ENCODE measurements at places on chromosomes 11 and 22. TPM values are rescaled to one million over a fixed set of nuclear protein-coding genes. Genes with fewer than 3 reads are reported as not detected.

RBMXL2 gene
- total RNA-seq: not detected

UBQLNL gene
- total RNA-seq: not detected

HPX gene
- not detected for total RNA-seq

CDHR5 gene
- not detected for total RNA-seq

MYBPC3 gene
- not detected for total RNA-seq

ARHGAP20 gene
- total RNA-seq: 0.09 TPM

DDX25 gene
- total RNA-seq: 0.46 TPM

DAGLA gene
- 0.20 TPM for total RNA-seq

LYVE1 gene
- total RNA-seq: not detected

SEC14L6 gene
- total RNA-seq: not detected

RFPL2 gene
- not detected for total RNA-seq

RIMBP3C gene
- total RNA-seq: 0.44 TPM

PRR5 gene
- 29.9 TPM for total RNA-seq

DNA sequence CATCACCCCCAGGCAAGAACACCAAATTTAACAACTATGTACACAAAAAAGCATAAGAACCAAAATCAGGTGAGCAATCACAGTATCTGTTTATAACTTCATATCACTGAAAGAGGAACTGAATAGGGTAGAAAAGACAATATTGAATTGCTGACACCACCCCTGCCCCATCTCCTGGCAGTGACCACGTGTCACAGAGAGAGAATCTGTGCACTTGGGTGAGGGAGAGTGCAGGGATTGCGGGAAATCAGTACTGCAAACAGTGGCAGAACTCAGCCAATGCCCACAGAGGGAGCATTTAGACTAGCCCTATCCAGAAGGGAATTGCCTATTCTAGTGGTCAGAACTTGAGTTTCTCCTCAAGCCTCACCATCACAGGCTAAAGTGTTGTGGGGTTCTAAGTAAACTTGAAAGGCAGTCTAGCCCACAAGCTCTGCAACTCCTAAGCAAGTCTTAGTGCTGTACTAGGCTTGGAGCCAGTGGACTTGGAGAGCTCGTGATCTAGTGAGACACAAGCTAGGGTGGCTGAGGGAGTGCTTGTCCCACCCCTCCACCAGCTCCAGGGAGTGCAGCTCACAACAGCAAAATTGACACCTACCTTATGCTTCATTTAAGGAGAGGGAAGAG lies 82.8 kb upstream of the PTH start:
- H3K27me3 ChIP-seq: no peaks in the 10 kb centered on the region
- H3K36me3 ChIP-seq: no peaks in the 10 kb centered on the region
- no peak overlapping the region for H3K4me3 ChIP-seq
- H3K4me1 ChIP-seq: no peaks in the 10 kb centered on the region
- H3K27ac ChIP-seq: no peak overlapping the region

DNA sequence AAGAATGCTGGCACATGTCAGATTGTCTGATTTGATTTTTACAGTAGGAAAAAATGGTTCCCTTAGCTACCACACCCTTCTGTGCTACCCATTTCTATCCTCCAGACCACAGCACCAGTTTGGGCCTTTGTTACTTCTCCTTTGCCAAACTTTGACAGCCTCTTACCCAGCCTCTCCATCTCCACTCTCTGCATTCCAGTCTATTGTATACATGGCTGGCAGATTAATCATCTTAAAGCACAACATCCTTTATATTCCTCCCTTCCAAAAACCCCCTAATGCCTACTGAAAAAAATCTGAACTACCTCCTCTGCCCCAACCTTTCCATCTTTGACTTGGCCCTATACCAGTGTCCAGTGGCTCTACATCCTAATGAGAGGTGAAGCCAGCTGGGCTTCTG lies 10.8 kb upstream of the PANX1 start:
- no peaks in the 10 kb centered on the region for H3K27me3 ChIP-seq
- no peak overlapping the region for H3K4me3 ChIP-seq
- H3K27ac ChIP-seq: no peak overlapping the region
- no peak for DNase-seq
- H3K36me3 ChIP-seq: no peaks in the 10 kb centered on the region

- no peaks in the 10 kb centered on the region for H3K36me3 ChIP-seq
- no peaks in the 10 kb centered on the region for H3K27me3 ChIP-seq
- H3K4me1 ChIP-seq: no peaks in the 10 kb centered on the region
- no peak overlapping the region for H3K27ac ChIP-seq
- no peak overlapping the region for H3K4me3 ChIP-seq
Measured at GRCh38 chr11:27807596-27807995, 107.3 kb upstream of the BDNF start.

- H3K4me1 ChIP-seq: peaks cover 15% of the 10 kb centered on the region
- no peaks in the 10 kb centered on the region for H3K27me3 ChIP-seq
- no peak overlapping the region for H3K27ac ChIP-seq
- no peaks in the 10 kb centered on the region for H3K36me3 ChIP-seq
- no peak for DNase-seq
Measured at GRCh38 chr11:59206635-59207034, 6.1 kb downstream of the MPEG1 start.

- peaks cover 2% of the 10 kb centered on the region for H3K4me1 ChIP-seq
- H3K27me3 ChIP-seq: no peaks in the 10 kb centered on the region
- no peak for DNase-seq
- H3K36me3 ChIP-seq: no peaks in the 10 kb centered on the region
- H3K4me3 ChIP-seq: no peak overlapping the region
- H3K27ac ChIP-seq: no peak overlapping the region
Measured at GRCh38 chr22:42972649-42973535, 42.1 kb downstream of the PACSIN2 start.

- DNase-seq: no peak
- no peak overlapping the region for H3K27ac ChIP-seq
- H3K27me3 ChIP-seq: no peaks in the 10 kb centered on the region
- H3K4me1 ChIP-seq: peaks cover 37% of the 10 kb centered on the region
Measured at GRCh38 chr11:64919627-64920026, 2.6 kb upstream of the ATG2A start.

- H3K4me3 ChIP-seq: no peak overlapping the region
- no peak overlapping the region for H3K27ac ChIP-seq
- no peak for DNase-seq
- H3K36me3 ChIP-seq: no peaks in the 10 kb centered on the region
- H3K4me1 ChIP-seq: no peaks in the 10 kb centered on the region
Measured at GRCh38 chr11:45654231-45655011, 11.0 kb downstream of the CHST1 start.

- H3K36me3 ChIP-seq: peaks cover 38% of the 10 kb centered on the region
- H3K27ac ChIP-seq: no peak overlapping the region
- no peak overlapping the region for H3K4me3 ChIP-seq
- DNase-seq: no peak
Measured at GRCh38 chr22:24099666-24100065, 81.6 kb upstream of the SUSD2 start.

GRCh38 chr11:94754335-94754734 lies 13.8 kb upstream of the AMOTL1 start:
- H3K4me3 ChIP-seq: no peak overlapping the region
- H3K27ac ChIP-seq: no peak overlapping the region
- no peaks in the 10 kb centered on the region for H3K36me3 ChIP-seq
- no peaks in the 10 kb centered on the region for H3K4me1 ChIP-seq
- DNase-seq: no peak

DNA sequence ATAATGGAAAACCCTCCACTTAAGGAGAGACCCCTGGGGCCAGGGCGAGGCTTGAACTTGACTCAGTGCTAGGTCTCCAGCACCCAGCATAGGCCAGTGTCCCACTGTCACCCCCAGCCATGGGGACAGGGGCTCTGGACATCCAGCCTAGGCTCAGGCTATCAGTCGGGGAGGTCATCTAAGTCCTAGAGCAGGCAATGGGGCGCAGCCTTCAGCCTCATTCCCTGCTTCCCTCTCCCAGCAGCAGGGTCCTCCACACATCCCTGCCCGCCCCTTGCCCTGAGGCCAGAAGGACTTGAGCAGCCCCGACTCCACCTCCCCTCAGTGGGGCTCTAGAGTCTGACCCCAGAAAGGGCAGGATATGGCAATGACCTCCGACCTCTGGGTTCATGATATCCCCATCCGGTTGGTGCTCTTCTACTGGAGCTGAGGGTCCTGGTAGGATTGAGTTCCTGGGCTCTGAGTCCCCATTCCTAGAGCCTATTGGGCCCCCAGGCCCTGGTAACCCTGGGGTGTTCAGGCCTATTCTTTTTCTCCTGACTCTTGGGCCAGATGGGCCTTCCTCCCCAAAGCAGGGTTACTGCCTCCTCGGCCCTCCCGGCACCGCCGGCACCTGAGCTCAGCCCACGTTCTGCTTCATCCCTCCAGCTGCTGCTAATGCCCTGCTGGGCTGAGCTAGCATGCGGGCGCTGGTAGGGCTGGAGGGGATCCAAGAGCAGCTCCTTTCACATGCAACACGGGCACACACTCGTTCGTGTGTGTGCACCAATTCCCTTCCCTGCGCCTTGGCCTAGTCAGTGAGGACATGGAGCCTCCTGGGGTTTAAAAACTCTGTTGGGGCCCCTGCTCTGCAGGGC lies 4.4 kb downstream of the CST6 start:
- no peak overlapping the region for H3K27ac ChIP-seq
- H3K4me3 ChIP-seq: no peak overlapping the region
- no peaks in the 10 kb centered on the region for H3K4me1 ChIP-seq
- DNase-seq: no peak

DNA sequence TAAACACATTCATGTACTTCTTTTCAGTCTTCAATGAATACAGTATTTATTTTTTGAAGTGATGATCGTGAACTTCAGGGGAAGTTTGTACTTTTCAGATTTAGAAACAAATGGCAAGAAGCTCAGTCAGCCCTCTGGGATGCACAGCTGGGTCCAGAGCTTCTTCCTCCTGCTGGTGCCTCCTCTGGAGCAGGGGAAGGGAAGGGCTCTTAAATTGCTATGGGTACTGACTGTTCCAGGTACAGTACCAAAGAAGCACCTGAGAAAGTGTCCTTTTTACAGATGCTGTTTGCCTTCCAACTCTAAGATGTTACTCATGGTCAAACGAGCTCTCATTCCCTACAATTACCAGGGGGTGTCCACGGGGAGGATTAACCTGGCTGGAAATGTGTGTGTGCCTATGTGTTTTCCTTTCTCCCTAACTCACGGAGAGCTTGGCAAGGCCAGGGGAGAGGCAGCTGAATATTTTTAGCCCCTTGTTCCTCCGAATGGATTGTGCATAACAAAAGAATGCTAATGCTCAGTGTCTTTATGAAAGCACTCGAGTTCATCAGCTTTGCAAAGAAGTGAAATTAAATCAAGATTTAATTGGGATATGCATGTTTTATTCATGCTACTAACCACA lies 313.7 kb upstream of the CADM1 start:
- H3K27ac ChIP-seq: no peak overlapping the region
- no peaks in the 10 kb centered on the region for H3K27me3 ChIP-seq
- no peak for DNase-seq
- H3K4me3 ChIP-seq: no peak overlapping the region

DNA sequence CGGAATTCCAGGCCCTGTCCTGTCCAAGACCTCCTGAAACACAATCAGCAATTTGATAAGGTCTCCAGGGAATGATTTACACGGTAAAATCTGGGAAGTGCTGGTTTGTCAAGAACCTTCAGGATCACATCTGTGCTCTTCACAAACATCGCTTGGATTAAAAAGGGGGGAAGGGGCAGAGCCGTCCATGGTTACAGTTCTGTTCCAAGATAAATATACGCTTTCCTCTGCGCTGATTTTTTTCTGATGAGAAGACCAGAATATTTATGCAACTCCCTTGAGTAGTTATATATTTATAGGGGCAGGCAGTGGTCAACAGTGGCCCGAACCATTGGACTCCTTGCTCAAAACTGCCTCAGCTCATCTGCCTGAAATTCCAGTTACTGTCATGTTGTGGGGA lies 9.2 kb upstream of the APOL5 start:
- H3K27me3 ChIP-seq: no peaks in the 10 kb centered on the region
- no peaks in the 10 kb centered on the region for H3K36me3 ChIP-seq
- no peak for DNase-seq
- H3K4me3 ChIP-seq: no peak overlapping the region
- H3K27ac ChIP-seq: no peak overlapping the region

GRCh38 chr22:27093422-27093821 lies 436.0 kb downstream of the MIAT start:
- H3K36me3 ChIP-seq: no peaks in the 10 kb centered on the region
- H3K4me1 ChIP-seq: no peaks in the 10 kb centered on the region
- DNase-seq: no peak
- H3K4me3 ChIP-seq: no peak overlapping the region
- no peak overlapping the region for H3K27ac ChIP-seq

GRCh38 chr22:48425091-48425506 lies 1402.6 kb downstream of the BRD1 start:
- no peak overlapping the region for H3K4me3 ChIP-seq
- no peaks in the 10 kb centered on the region for H3K4me1 ChIP-seq
- H3K27me3 ChIP-seq: no peaks in the 10 kb centered on the region
- H3K27ac ChIP-seq: no peak overlapping the region
- no peaks in the 10 kb centered on the region for H3K36me3 ChIP-seq

- no peaks in the 10 kb centered on the region for H3K27me3 ChIP-seq
- no peak overlapping the region for H3K4me3 ChIP-seq
- no peak overlapping the region for H3K27ac ChIP-seq
- H3K36me3 ChIP-seq: no peaks in the 10 kb centered on the region
- DNase-seq: peak; percentile 14
Measured at GRCh38 chr11:72969894-72970335, 155.7 kb downstream of the ATG16L2 start.

DNA sequence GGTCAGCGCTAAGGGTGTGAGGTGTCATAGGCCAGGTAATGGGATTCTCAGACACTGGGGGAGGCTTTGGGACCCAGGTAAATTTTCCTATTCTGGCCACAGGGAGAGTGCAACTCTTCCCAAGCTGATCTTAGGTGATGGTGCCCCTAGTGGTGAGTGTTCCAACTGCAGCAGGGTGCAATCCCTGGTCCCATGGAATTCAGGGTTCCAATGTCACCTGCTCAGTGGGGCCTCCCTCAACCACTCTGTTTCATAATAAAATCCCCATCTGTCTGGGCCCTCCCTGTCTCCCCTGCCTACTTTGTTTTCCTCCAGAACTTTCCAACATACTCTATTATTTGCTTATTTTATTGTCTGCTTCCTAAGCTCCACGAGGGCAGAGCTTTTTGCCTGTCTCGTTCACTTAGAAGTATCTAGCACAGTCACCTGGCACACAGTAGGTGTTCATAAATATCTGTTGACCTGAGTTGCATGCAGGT lies 2.9 kb upstream of the SGSM1 start:
- no peaks in the 10 kb centered on the region for H3K4me1 ChIP-seq
- H3K27me3 ChIP-seq: no peaks in the 10 kb centered on the region
- H3K27ac ChIP-seq: no peak overlapping the region
- no peak overlapping the region for H3K4me3 ChIP-seq

GRCh38 chr22:36364255-36365019 lies 23.3 kb downstream of the MYH9 start:
- H3K4me1 ChIP-seq: peaks cover 98% of the 10 kb centered on the region
- peak overlapping the region; percentile 73 for H3K27ac ChIP-seq
- peaks cover 17% of the 10 kb centered on the region for H3K36me3 ChIP-seq
- peak overlapping the region; percentile 24 for H3K4me3 ChIP-seq

Measured in CD8-positive, alpha-beta memory T cell (primary cell).